ENCODE measurements at places on chromosomes 3 and 15. TPM values are rescaled to one million over a fixed set of nuclear protein-coding genes. Genes with fewer than 3 reads are reported as not detected.

CLSTN2 gene
- total RNA-seq = 32.9 TPM

GRCh38 chr15:43208052-43209002 lies 12.5 kb downstream of the EPB42 start:
- peak; percentile 62 for DNase-seq

DNA sequence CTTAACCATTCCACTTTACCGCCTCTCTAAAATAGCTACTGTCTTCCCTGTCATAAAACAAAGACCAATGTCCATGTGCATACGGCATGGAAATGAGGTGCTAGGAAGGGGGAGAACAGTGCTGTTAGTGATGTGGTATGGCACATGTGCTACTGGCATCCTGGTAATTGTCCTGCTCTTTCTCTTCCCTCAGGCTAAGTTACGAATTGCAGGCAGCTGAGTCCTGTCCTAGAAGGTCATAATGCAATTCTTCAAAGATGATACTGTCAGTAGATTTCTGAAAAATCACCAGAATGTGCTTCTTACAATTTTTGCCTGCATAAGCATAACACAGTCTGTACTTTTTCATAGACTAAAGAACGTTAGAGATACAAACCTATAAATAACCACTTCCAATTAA lies 216.8 kb downstream of the RSL24D1 start:
- no peak for DNase-seq

DNA sequence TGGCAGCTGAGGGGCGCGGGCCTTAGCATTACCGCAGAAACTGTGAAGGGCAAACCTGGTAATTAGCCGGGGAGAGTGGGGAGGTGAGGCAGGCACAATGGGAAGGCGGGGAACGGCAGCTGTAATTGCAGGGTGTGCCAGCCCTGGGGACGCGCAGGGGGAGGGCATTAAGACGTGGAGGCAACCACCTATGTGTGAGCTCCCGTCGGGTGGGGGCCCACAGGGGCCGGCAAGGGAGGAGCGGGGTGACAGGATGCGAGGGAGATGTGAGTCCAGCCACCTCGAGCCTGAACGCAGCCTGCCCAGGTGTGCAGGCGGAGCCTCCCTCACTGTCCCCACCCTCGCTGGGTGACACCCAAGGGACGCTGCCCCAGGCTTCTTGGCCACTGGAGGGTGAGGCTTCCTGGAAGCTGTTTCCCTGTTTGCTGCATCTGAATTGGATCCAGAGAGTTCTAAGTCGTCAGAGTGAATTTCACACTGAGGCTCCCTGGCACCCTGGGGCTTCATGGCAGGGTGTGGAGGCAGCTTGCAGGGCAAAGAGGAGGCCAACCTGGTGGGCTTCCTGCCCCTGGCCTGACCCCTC lies 130.6 kb upstream of the MEF2A start:
- DNase-seq = no peak

DNA sequence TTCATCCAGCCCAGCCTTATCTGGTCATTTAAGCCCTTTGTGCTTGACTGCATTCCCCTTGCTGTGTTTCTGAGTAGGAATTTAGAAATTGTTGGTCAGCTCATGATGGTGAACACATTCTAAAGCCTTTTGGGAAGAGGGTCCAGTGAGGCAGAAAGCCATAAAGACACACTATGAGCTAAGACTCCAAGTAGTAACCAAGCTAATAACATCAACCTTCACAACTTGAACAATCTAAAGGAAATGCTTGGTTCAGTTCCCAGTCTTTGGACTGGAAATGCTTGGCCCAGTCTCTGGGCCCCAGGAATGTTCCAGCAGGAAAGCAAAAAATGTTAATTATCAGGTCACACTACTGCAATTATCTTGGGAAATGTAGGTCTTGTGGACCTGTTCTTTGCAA lies 7.7 kb downstream of the PLSCR1 start:
- no peak for DNase-seq

DNA sequence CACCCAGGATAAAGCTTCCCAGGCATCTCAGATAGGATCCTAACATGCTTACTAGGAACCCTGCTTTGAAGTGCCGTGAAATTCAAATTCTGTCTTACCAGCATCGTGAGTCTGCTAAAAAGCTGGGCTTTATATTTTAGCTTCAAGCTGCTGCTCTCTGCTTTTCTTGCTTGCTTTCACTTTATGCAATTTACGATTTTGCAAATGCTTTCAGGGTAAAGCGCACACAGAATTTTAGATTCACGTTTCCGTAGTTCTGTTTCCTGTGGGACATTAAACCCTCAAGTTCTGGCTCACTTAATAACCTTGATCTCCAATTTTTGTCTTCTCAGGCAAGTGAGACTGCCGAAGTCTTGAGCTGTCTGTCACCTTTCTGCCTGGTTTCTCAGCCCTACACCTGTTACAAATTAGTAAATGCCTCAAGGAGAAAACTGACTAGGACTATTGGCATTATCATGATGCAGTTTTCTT lies 170.5 kb upstream of the TGFBR2 start:
- DNase-seq = no peak

GRCh38 chr15:49154799-49155109 lies 645 bp downstream of the COPS2 start:
- no peak for DNase-seq

- DNase-seq = no peak
These were observed 154.7 kb downstream of the CHSY1 start for GRCh38 chr15:101097111-101097510.

HRG gene
- total RNA-seq = 0.34 TPM

DNA sequence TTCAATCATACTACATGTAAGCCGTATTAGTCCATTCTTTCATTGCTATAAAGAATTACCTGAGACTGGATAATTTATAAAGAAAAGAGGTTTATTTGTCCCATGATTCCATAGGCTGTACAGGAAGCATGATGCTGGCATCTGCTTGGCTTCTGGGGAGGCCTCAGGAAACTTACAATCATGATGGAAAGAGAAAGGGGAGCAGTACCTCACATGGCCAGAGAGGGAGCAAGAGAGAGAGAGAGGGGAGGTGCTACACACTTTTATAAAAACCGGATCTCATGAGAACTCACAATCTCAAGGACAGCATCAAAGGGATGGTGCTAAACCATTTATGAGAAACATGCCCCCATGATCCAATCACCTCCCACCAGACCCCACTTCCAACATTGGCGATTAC lies 14.3 kb upstream of the CLASP2 start:
- DNase-seq = no peak

DNA sequence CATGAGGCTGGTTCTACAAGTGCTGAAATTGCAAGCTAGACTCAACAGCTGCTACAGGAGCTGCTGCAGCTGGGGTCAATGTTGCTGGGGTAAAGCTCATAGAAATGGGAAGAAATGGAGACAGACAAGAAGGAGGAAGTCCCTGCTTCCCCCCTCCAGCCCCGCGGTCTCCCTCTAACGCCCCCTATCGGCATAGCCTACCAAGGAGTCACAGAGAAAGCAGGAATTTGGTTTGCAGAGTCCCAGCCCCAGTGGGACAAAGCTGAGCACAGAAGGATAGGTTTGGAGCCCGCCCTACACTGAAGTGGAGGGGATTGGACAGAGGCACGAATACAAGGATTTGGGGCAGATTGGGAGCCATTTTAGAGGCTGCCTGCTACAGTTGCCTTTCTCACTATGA lies 176.9 kb upstream of the ANKRD28 start:
- DNase-seq = no peak

- DNase-seq = no peak
These were observed 126.5 kb upstream of the BFSP2 start for GRCh38 chr3:133273346-133273745.

DNA sequence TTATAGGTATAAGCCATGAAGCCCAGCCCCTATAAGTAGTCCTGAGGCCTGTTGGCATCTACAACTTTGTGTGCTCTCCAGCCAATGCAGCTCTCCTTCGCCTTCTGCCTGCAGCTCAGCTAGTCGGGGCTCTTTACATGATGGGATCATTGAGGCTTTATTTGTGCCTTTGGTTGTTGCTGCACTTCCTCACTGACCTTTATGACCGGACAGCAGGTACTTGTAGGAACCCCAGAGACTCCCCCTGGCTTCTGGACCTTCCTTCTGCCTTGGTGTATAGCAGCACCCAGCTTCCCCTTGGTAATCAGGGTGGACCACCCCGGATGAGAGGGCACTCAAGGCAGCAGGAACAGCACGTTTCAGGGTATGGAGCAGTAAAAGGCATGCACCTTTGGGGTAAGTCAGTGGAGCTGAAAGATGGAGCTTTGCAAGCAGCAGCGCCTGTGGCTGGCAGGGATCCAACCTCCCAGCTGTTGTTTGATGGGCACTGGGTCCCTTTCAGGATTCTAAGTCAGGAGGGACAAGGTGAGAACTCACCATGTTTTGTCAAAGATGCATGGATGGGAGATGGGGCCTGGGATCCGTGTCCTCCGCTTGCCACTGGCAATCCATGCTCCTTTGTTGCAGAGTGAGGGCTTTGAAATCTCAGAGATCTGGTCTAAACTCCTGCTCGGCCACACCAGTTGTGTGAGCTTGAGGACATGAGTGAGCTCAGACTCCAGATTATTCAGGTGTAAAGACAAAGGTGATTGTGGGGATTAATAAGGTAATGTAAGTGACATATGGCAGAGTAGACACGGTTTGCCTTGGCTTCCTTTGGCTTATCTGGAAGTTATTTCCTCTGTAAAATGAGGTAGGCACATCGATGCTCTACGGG lies 65.1 kb upstream of the KLF13 start:
- no peak for DNase-seq

GRCh38 chr3:174862666-174863065 lies 3.5 kb downstream of the NAALADL2 start:
- DNase-seq = peak; percentile 8

GRCh38 chr3:128813097-128813496 lies 66.3 kb upstream of the ACAD9 start:
- no peak for DNase-seq
